Stimulated activated CD4-positive, alpha-beta T cell treated with anti-CD3 and anti-CD28 coated beads, Interleukin-12 subunit alpha, Interleukin-12 subunit beta, amount 100 ng/mL, for 24 hours (primary cell): ENCODE measurements at places on chromosomes 3 and 15.

DNA sequence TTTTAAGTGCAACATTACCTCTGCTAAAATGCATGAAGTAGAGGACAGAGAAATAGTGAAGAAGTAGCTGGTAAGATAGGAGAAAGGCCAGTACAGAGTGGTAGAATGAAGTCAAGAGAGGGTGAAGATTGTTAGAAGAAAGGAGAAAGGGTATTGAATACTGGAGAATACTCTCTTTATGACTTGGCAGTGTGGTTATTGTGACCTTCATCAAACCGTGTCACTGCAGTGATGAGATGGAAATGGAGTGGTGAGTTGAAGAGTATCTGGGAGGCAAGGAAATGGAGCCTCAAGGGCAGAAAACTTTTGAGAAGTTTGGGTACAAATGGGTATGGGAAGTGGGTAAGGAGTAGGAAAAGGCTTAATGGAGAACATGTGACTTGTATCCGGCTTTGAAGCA is 24.7 kb downstream of the MINDY2 start:
- DNase-seq, result no peak

DNA sequence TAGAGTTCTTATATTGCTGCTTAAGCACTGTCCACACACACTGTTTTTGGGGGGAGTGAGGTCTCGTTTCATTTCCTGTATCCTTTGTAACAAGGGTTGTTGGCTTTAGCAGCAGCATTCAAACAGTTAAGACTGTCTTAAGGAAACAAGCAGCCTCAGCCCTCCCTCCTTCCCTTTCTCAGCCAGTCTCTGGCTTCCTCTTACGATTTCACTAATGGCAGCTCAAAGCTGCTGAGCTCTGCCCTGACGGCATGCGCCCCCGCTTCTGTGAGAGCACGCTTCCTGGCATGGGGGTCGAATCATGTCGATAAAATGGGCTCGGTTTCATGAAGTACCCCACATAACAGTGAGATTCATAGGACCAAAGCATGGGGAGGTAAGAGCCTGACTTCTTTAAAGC is 105.0 kb downstream of the KLHL25 start:
- no peak for DNase-seq

GRCh38 chr15:88323468-88323867 is 66.9 kb upstream of the NTRK3 start:
- DNase-seq, result no peak

- no peak for DNase-seq
Measured at GRCh38 chr3:109284071-109284470, 32.2 kb downstream of the DPPA2 start.
